Stimulated activated naive CD8-positive, alpha-beta T cell treated with anti-CD3 and anti-CD28 coated beads, Interleukin-15, amount 100 ng/mL, for 72 hours (primary cell): ENCODE measurements at places on chromosomes 4 and X.

DNA sequence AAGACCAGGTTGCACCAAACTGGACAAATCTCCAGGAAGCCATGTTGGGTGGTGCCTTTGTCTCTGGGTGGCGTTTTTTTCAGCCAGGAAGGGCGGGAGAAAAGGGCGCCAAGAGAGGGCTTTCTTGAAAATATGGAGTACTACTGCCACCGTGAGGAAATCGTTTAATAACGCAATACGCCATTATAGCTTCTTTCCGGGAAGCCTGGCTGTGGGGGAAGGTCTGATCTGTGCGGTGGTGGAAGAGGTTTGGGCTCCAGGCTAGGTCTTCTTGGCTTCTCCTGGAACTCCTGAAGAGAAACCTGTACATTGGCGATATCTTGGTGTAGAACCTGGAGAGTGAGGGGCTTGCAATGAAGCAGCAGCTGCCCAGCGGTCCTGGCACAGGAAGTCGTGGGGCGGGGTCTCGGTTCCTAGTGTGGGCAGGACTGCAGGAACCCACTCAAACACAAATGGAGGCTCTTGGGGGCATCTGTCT, 202.7 kb downstream of the OR13H1 start:
- no peak for DNase-seq

- DNase-seq: no peak
These were observed 83.1 kb upstream of the MSX1 start for GRCh38 chr4:4776335-4776734.

DNA sequence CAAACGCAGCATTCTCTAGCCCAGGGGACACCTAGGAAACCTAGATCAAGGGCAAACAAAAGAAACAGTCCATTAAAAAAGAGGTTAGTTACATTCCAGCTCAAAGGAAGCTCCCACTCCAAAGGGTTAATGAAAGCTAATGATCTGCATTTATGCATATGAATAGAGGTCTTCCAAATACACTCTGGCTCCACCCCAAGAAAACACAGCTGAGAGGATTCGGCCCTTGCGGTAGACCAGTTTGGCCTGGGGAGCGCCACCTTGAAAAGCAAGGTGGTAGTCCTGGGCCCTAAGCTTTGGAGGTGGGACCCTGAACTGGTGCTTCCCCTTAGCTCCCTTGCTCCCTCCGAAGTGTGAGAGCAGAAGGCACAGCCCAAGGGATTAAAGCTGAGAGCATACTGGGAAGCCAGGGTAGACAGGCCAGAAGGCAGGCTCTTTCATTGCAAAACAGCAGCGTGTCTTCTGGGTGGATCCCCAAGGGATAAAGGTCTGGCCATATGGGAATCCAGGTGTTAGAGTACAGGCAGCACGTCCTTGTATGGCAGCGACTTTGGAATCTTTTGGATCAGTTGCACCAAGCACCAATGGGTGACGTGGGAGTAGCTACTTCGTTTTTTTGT, 3.7 kb downstream of the GABRQ start:
- no peak for DNase-seq

DNA sequence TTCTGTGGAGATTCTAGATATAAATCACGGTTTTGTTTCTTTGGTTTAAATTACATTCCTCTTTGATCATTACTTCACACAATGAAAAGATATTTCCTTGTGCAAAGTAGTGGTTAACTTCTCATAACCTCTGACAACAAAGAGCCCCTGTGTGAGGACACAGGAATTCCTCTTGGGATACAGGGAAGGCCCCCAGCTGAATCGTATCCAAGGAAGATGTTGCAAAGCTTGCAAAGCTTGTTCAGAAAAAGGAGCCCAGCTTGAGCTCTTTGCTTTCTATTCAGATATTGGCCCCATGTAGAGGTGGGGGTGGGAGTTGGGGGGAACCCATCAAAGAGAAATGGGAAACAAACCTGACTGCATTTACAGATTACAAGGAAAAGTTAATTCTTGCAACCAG, 145.7 kb downstream of the RELL1 start:
- DNase-seq: no peak

- DNase-seq: no peak
These were observed 29.4 kb downstream of the CTBP1 start for GRCh38 chr4:1219566-1219950.

DNA sequence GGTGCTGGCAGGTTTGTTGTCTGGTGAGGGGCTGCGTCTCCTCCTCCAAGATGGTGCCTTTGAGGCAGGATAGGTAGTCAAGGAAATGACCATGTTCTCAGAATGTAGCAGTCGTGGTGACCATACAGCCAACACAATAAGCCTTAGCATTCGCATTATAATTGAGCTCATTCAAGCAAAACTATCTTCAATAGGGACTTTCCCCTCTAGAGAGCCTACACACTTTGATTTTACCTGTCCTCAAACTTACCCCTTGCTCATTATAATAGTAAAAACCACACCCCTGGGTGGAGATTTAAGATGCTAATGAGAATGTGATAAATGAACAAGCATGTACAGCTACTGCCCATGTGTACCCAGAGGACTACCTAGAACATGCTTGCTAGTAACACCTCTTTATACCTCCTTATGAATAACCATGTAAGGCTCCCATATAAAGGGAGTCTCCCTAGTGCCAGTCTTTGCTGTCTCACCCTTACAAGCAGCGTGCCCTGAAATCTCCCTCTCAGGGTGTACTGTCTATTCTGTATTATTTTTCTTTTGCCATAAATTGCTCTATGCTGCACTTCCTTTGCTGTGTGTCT, 48.2 kb downstream of the FGFBP1 start:
- no peak for DNase-seq

- no peak for DNase-seq
These were observed 226.7 kb upstream of the SFRP2 start for GRCh38 chr4:154015578-154015977.

GRCh38 chr4:1748465-1748995, 27.2 kb downstream of the TACC3 start:
- DNase-seq: peak; percentile 91
